T-helper 9 cell (primary cell): ENCODE measurements at places on chromosomes 1 and 21.

DNA sequence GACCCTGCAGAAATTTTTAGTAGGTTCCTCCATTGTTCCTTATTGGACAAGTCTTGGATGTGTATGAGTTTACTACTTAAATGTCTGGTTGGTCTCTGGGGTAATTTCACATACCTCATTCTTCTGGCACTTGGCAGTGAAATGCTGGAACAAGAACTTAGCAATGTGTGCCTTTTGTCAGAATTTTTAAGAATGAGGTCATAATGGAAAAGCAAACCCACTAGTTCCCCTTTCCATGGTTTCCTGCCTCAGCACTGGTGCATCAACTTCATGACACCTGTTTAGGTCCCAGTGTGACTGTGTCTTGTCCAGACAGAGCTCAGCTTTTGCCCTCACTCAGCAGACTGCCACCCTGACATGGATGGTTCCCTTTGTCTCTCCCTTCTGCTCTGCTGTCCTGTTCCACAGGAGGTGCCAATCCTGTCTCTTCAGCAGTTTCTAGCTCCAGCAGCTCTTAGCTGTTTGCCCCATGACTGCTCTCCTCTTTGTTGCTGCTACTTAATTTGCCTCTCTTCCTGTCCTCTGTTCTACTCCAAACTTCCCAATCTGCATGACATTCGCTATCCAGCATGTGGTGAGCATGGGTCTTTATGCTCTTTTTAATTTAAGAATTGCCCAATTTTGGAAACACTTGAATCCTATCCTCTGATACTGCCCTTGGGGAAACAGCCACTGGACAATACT, 135.6 kb downstream of the CYYR1 start:
- DNase-seq: no peak

DNA sequence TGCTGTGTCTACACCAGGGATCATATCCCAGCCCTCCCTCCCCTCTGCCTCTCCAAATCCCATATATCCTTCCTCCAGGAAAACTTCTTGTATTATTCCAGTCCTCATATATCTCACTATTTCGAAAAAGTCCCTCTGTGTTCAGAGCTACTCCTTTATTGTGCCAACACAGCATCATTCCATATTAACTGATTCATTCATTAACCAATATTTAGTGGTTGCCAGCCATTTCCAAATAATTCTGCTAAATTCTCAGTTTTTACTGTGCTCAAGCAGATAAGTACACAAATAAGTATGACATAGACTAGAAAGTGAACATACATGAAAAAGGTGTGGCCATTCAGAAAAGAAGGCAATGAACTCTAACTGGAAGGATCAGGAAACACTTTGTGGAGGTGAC, 241.6 kb upstream of the DUSP10 start:
- DNase-seq: no peak

DNA sequence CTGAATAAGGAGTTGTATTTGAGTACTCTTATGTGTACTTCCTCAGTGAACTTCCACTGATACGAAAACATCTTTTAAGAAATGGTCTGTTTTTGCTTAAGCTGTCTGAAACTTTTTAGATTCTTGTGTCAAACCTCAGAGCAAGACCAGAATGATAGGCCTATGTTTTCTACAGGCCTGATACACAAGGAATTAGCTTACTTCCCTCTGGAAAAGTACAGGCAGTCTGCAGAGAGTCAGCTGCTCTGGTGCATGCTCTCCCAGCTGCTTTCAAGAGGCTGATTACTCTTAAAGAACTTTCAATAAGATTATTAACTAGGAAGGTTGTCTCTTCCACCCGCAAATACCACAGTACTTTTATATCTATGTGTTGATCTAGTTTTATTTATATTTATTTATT, 9.5 kb downstream of the SNX27 start:
- no peak for DNase-seq

DNA sequence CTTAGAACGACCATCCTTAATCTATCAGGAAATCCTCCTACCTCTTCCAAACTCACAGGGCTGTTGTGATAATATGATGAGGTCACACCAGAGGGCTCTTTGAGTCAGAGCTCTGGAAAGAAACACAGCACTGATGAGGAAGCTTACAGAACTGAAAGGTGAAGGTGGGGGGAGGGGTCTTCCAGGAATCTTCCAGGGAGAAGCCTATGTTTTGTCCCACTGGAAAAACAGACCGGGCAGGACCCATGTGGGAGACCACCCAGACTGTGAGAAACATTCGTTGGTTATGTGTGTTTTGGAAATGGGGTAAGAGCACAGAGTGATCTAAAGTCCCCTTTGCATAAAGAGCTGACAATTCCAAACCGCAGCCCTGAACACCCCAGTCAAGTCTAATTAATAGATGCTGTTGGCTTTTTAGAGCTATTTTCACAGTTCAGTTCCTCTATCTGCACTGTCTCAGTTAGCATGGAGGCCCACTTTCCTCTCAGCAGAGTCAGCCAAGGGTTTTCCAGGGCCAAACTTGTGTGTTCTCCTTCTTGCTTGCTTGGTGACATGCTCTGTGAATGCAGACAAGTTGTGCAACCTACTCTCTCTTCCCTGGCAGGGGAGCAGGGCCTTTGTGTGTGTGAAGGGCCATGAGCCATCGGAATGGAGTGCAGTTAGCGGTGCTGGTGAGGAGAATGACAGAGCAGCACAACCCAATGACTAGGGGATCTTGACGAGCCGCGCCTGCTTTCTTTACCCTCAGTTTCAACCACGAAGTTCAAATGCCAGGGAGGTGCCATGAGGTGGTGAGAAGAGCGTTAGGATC, 12.3 kb downstream of the PHLDA3 start:
- no peak for DNase-seq

DNA sequence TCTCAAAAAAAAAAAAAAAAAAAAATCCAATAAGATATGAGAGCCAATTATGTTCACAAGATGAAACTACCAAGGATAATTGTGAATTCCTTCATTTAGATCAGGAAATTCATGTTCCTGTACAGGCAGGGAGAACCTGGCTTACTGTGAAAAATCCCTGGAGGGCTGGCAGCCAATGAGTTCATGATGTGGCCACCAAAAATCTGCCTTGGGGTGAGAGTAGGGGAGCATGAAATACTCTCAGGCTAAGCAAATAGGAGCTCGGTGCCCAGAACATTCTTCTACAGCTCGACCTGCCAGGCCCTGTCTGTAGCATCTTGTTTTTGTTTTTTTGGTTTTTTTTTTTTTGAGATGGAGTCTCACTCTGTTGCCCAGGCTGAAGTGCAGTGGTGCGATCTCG, 50.1 kb downstream of the PIK3CD start:
- no peak for DNase-seq

GRCh38 chr1:204588826-204589225, 72.6 kb downstream of the MDM4 start:
- DNase-seq: no peak

DNA sequence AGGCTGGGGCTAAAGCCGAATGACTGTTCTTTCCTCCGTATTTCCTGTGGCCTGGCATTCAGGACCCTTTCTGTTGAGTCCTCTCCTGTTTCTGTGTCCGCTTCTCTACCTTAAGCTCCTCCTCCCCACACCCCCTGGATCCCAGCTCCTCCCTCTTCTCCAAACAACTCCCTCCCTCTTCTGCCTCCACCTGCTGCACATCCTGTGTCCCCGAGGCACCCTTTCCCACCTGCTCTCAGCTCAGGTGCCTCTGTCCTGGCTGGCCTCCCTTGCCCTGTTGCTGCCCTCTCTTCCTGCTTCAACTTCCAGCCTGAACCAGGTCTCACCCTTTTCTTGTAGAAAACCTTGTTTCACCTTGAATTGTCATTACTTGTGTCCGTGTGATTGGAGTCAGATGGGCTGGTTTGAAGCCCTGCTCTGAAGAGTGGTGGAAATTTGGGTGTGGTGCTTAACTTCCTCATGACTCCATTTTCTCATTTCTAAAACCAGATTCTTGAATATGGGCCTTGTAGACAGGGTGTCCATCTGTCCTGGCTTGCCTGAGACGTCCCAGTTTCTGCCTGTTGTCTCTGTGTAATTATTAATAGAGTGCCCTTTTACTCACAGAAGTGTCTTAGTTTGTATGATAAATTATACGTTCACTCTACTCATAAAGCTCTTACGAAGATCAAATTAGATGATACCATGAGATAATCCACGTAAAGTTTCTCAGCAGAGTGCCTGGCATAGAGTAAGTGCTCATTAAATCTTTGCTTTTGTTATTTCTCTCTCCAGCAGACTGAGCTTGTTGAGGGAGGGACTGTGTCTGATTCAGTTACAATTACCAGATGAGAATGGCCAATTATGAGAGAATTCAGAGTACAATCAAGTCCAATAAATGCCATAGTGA, 58.9 kb upstream of the TRABD2B start:
- DNase-seq: no peak

DNA sequence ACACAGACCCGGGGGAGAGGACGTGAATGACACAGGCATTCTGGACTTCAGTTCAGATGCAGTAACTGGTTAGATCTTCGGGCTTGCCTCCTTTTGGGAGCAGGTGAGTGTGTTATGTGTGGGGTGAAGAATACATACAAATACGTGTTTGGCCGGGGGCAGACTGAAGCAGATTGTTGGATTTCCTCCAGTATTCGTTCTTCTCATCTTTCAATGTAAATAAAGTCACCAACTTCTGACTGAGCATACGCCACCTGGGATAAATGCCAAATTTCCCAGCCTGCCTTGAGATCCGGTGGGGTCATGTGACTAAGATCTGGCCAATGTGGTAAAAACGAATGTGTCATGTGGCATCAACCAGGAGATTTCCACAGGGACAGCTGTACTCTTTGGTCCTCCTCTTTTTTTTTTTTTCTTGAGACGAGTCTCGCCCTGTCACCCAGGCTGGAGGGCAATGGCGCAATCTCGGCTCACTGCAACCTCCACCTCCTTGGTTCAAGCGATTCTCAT, 189.8 kb downstream of the RGS7 start:
- no peak for DNase-seq

- no peak for DNase-seq
Observed at GRCh38 chr21:23402929-23403520, 2204.3 kb downstream of the MRPL39 start.

DNA sequence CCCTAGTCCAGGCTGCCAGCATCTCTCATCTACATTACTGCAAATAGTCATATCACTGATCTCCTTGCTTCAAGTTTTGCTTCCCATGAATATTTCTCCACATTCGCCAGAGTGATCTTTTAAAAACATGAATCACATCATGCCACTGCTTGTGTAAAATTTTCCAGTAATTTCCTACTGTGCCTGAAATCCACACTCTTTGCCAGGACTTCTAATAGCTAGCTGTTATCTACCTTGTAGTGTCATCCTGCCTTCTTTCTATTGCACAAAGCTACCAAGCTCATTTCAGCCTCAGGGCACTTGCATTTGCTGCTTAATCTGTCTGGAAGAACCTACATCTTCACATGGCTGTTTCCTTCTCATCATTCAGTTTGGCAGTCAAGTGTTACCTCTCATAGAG, 33.9 kb upstream of the ZNF362 start:
- no peak for DNase-seq

GRCh38 chr1:211386921-211387320, 60.3 kb downstream of the TRAF5 start:
- no peak for DNase-seq

DNA sequence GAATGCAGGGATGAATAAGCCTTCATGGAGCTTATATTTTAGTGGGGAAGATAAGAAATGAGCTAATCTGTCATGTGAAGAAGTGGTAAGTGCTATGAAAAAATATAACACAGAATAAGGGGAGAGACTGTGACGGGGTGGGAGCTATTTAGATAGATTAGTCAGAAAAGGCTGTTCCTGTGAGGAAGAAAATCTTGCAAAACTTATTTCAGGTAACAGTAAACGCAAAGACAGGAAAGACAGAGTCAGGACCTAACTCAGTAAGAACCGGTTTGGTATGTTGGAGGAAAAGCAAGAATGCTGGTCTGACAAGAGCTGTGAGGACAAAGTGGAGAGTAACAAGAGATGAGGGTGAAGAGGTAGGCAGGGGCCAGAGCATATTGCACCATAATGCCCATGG, 22.0 kb downstream of the GNAI3 start:
- no peak for DNase-seq

DNA sequence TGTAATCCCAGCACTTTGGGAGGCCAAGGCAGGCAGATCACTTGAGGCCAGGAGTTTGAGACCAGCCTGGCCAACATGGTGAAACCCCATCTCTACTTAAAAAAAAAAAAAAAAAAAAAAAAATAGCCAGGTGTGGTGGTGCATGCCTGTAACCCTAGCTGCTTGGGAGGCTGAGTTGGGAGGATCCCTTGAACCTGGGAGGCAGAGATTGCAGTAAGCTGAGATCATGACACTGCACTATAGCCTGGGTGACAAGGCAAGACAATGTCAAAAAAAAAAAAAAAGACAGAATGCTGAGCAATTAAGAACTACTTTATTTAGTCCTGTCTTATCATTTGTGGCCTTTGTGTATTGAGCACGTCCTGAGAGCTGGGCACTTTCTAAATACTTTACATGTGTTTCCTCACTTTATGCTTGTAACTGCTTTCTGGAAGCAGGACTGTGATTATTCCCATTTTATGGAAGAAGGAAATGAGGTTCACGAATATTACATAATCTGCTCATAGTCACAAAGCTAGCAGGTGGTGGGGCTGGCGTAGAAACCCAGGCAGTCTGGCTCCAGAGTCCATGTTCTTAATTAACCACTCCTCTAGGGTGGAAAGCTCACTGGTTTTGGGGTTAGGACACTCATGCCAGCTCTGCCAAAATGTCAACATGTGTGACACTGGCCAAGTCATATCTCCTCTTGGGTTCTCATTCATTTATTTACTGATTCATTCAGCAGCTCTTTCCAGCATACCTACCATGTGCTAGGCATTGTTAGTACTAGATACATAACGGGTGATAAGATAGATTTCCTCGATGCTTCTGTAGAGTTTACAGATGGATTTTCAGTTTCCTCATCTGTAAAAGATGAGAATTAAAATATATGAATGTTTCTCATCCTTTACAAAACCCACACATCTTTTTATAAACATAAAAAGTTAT, 57.7 kb downstream of the DDR2 start:
- no peak for DNase-seq

GRCh38 chr1:5755552-5756125, 236.6 kb downstream of the NPHP4 start:
- DNase-seq: no peak
